ENCODE measurements at places on chromosomes 3 and 15. TPM values are rescaled to one million over a fixed set of nuclear protein-coding genes. Genes with fewer than 3 reads are reported as not detected.

GRCh38 chr15:34206011-34206410 lies 3.9 kb downstream of the KATNBL1 start:
- no peak for DNase-seq

- DNase-seq, result no peak
Measured at GRCh38 chr3:171189394-171190080, 163.0 kb upstream of the SLC2A2 start.

The SAMD7 gene
- not detected for total RNA-seq

- no peak for DNase-seq
Measured at GRCh38 chr3:59935025-59935424, 885.2 kb upstream of the CFAP20DC start.

The CCRL2 gene
- total RNA-seq, result 15.8 TPM

DNA sequence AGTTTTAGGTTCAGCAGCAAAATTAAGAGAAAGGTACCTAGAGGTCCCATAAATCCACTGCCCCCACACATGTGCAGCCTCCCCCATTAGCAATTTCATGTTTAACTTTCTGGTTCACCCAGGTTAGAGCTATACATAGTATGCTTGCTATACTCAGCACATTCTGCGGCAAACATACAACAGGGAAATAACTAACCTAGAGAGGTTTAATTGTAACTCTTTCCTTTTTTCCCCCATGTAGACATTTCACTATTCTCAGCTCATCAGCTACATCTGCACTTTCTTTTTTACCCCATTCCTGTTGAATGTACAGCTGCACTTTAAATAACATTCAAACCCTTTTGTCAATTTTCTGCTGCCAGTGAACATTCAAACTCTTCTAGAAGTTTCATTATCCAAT lies 21.1 kb downstream of the TFRC start:
- no peak for DNase-seq

- no peak for DNase-seq
Measured at GRCh38 chr3:73432023-73432705, 192.6 kb downstream of the PDZRN3 start.

The STOML1 gene
- total RNA-seq, result 14.6 TPM

- no peak for DNase-seq
Measured at GRCh38 chr3:37994639-37994972, 4.0 kb downstream of the VILL start.

DNA sequence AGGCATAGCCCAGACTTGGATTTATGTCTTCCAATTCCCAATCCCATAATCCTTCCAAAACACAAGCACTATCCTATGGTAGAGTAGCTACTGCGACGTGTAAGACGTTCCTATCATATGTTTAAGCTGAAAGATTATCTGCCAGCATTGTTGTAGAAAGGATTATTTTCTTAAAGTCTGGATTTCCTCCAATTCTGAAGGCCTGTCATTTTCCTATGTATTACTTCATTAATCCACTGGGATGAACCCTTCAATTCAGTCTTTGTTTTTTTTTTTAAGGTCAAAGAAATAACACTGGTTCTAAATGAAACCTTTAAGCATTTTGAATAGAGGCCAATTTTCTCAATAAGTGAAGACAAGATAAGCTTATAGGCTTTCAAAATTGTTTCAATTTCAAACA lies 289.0 kb downstream of the SLC9A9 start:
- no peak for DNase-seq

GRCh38 chr3:99578339-99578970 lies 59.9 kb upstream of the COL8A1 start:
- no peak for DNase-seq

DNA sequence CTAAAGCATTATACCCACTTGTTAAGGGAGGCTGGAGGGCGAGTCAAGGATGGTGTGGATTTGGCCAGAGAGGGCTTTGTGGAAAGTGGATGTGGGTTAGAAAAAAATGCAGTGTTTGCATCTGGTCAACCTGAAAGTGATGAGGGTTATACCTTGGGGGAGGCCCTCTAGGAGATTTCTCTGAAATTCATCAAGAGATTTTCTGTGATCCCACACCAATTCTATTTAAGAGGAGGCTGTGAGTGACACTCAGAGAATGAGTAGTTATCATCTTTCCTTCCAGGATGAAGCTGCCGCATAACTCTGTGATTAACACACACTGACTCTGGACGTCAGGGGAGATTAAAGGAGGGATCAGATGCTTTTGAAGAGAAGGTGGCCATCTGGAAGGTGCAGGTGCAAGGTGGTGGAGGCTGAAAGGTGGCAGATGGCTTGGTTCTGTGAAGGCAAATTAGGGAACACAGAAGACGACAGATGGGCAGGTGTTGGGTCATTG lies 54.8 kb downstream of the ANAPC13 start:
- no peak for DNase-seq

DNA sequence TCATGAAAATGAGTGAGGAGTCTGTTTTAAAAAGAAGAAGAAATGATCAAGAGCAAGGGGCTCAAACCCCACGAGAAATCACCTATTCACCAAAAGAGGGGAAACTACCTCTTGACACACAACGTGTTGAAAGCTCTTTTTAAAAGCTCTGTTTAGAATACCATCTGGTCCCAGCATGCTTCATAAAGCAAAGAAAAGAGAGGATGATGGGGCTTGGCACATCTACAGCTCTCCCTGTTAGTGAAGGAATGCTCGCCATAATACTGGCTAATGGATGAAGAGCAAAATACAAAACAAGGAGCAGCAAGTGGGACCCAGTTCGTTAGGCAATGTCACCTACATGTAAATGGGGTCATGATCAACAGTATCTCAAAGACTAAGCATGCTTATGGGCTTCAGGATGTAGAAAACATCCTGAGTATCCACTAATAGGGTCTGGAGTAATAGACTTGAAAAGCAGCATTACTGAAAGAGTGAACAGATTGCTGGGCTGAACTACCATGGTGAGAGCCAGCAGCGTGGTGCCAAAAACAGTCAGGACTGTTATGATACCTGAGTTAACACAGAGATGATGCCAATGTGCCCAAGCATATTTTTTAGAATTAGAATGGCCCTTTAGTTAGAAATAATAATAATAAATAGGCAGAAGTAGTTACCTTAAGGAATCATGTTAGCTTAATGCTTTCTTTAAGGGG lies 159.7 kb upstream of the POU1F1 start:
- DNase-seq, result no peak

The IMPG2 gene
- total RNA-seq, result 0.99 TPM

The DZIP1L gene
- total RNA-seq, result 3.5 TPM

The ZIC1 gene
- total RNA-seq, result 0.06 TPM

DNA sequence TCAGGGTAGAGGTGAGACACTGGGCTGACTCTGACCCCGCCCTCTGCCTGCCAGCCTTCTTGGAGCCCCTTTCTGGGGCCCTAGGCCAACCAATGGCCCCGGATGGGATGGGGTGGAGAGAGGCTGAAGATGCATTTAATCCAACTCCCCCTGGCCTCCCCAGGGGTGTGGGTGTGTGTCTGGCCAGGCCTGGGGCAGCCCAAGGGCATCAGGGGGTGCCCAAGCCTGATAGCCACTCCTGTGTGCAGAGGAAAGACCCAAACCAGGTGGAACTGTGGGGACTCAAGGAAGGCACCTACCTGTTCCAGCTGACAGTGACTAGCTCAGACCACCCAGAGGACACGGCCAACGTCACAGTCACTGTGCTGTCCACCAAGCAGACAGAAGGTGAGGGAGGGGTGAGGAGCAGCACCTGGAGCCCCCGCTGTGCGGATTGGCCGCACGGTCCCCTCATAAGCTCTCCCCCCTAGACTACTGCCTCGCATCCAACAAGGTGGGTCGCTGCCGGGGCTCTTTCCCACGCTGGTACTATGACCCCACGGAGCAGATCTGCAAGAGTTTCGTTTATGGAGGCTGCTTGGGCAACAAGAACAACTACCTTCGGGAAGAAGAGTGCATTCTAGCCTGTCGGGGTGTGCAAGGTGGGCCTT lies 9.5 kb downstream of the SPINT1 start:
- no peak for DNase-seq

The FAM131A gene
- total RNA-seq, result 36.8 TPM

DNA sequence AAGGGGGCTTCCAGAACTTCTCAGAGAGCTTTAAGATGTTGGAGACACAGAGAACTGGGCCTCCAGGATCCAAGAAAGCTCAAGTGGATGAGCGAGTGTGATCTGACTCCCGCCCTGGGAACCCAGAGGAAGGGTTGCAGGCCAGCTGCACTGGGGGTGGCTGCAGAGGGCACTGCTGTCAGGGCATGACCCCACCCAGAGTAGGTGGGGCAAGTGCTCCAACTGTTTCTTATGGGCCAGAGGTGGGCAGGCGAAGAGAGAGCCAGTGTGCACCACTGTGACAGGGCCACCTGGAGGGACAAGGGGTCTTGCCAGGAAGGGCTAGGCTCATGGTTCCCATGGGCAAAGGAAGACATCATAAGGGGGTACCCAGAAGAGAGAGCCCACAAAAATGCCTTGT lies 48.8 kb downstream of the EXOG start:
- DNase-seq, result no peak

GRCh38 chr3:42051384-42052131 lies 39.6 kb upstream of the TRAK1 start:
- no peak for DNase-seq

DNA sequence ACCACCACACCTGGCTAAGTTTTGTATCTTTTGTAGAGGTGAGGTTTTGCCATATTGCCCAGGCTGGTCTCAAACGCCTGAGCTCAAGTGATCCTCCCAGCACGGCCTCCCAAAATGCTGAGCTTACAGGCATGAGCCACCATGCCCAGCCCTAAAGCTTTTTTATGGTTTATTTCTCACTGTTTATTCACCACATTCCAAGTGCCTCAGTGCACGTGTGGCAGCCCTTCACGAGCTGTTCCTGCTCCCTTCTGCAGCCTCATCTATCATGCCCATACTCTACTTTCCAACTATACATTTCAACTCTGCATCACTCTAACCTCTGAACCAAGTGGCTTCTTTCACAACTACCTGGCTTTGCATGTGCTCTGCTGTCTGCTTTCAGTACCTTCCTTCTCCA lies 17.9 kb upstream of the OSBPL11 start:
- no peak for DNase-seq

DNA sequence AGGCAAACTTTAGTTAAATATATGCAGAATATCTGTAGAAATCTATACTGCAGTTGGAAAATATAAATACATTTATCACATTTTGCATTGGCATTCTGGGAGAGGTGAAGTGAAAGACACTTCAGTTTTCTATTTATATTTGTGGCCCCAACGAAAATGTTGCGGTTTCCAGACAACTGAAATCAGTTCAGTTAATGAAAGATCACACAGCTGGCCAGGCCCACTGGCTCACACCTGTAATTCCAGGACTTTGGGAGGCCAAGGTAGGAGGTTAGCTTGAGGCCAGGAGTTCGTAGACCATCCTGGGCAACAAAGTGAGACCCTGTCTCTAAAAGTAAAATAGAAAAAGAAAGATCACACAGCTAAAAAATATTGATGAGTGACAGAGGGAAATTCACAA lies 11.9 kb upstream of the CLASP2 start:
- DNase-seq, result no peak

DNA sequence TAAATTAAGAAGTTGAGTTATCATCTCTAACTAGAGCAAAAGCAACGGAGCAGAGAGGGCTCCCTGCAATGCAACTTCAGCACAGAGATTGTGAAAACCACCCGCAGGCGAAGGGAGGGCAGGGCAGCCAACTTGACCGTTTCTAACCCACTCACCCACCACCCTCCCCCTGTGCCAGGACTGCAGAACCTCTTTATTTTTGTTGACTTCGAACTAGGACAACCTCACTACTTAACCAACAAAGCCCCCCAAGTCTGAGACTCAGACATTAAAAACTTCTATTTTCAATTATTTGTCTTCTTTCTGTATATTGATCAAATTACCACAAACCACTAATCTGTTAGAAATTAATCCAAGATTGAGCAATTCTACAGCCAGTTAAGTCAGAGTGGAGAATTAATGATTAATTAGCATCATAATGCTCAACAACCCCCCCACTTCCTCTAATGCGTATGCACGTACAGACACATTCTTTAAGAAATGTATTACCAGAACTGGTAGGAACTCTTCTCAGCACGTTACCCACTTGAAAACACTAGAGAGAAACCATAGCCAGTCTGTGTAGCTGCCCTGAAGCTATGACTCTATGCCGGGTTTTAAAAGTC lies 2.0 kb downstream of the MGLL start:
- no peak for DNase-seq

The ISLR2 gene
- not detected for total RNA-seq

The DLG1 gene
- total RNA-seq, result 105 TPM

- DNase-seq, result no peak
Measured at GRCh38 chr3:39372833-39373232, 10.3 kb upstream of the SLC25A38 start.

GRCh38 chr3:59116233-59116537 lies 66.4 kb upstream of the CFAP20DC start:
- no peak for DNase-seq

- DNase-seq, result no peak
Measured at GRCh38 chr3:193883551-193883950, 252.4 kb upstream of the HES1 start.

DNA sequence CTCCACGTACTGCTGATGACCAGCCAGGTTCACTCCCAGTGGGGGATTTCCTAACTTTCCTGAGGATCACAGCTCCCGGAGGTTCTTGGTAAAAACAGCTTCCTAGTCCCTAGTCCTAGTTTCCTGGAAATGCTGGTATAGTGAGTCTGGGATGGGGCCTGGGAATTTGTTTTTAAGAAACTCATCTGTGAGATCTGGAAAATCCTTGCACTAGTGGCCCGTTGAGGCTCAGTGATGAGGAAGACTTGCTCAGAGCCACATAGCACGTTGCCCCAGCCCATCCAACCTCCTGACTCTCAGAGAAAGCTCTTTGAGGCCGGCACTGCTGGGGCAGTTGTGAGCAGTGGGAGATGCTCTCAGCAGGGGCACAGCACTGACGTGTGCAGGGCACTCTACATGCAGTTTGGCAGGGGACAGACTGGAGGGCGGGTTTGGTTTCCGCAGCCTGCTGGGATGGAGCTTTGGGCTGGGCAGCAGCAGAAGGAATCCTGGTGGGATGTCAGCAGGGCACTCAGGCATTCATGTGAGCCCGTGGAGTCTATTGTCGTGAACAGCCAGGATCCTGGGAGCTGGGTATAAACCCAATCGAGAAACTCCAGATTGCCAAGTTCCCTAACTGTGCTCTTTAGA lies 31.6 kb downstream of the SAXO2 start:
- DNase-seq, result no peak

GRCh38 chr3:45952456-45952855 lies 9.2 kb downstream of the CXCR6 start:
- DNase-seq, result no peak

- no peak for DNase-seq
Measured at GRCh38 chr3:108085370-108085769, 5.5 kb downstream of the CD47 start.

- no peak for DNase-seq
Measured at GRCh38 chr3:176631165-176631564, 566.1 kb downstream of the TBL1XR1 start.

GRCh38 chr3:14273901-14274611 lies 95.4 kb downstream of the LSM3 start:
- DNase-seq, result no peak

The NGRN gene
- total RNA-seq, result 52.7 TPM

The NANOGP8 gene
- not detected for total RNA-seq

The HYAL1 gene
- total RNA-seq, result 1.2 TPM

- DNase-seq, result no peak
Measured at GRCh38 chr3:111709645-111710044, 114.5 kb upstream of the ZBED2 start.

- no peak for DNase-seq
Measured at GRCh38 chr3:147518465-147518864, 109.3 kb downstream of the ZIC1 start.

- no peak for DNase-seq
Measured at GRCh38 chr3:195384952-195385351, 57.9 kb downstream of the ACAP2 start.

The TIMP4 gene
- not detected for total RNA-seq

- no peak for DNase-seq
Measured at GRCh38 chr3:100682056-100682853, 27.0 kb upstream of the TFG start.
